ENCODE measurements at places on chromosomes 2 and 18. TPM values are rescaled to one million over a fixed set of nuclear protein-coding genes. Genes with fewer than 3 reads are reported as not detected.

GAL3ST2 gene
- total RNA-seq, result 0.43 TPM

DNA sequence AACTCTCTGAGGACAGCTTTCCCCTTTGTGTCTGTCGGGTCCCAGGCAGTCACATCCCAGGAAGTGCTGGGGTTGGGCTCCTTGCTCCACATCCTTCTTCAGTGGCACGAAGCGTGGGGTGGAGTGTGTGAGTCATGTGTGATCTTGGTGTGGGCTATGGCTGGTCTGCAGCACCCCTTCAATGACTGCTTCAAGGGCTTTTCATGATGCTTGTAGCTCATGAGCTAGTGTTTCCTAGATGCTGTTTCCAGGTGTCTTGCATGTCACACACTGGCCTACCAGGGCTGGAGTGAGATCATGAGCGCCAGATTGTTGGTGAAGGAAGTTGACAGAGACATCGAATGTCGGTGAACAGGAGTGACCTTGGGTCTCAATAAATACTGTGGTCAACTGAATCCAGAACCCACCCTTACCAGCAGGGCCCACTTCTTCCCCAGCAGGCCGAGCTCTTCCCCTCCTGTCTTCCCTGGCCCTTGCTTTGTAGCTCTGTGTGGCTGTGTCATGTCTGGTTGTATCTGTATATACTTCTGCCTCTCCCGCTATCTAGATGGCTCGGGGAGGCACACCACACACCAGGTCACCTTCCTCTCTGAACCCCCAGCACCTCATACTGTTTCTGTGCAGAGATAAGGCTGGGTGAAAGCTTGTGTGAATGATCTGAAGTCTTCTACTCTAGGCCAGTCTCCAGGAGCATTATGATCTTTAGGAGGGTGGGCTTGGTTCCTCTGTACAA is 3.8 kb downstream of the C2orf92 start:
- DNase-seq, result no peak

GRCh38 chr2:11444737-11445136 is 21.2 kb downstream of the E2F6 start:
- no peak for DNase-seq

GRCh38 chr2:95274291-95275150 is at the start of gene PROM2:
Gene PROM2, plus strand, starts transcription at chr2:95274449. Its CDS starts 137 bp downstream, at chr2:95274586.
- no peak for DNase-seq

- DNase-seq, result peak; percentile 5
Observed at GRCh38 chr2:233217892-233218377, 33.5 kb upstream of the ATG16L1 start.

GRCh38 chr2:159797225-159797542 is 824 bp downstream of the CD302 start:
- no peak for DNase-seq

- DNase-seq, result no peak
Observed at GRCh38 chr18:29373000-29373399, 1196.1 kb upstream of the CDH2 start.

DNA sequence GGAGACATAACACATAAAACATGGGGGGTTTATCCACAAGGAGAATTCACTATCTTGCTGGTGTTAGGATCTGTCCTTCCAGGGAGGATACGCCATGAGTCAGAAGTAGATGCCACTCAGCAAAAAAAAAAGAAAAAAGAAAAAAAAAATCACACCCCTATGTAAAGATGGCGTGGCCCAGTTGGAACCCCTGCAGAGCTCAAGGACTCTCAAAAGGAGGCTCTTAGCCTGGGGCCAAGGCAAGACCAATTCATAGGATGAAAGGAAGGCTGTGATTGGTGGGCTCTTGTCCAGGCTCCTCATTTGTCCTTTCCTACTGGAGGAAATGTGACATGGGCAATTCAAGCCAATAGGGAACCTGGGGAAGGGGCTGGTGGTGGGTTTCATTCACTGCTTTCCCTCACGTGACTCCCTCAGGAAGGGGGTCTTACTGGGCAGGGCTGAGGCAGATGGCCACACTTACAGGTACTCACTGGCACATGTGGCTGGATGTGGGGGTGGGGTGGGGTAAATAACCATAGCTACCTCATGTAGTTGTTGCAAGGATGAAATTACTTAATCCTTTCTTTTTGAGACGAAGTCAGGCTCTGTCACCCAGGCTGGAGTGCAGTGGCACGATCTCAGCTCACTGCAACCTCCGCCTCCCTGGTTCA is 38.7 kb upstream of the HAAO start:
- no peak for DNase-seq

TLK1 gene
- total RNA-seq, result 17.3 TPM

DNA sequence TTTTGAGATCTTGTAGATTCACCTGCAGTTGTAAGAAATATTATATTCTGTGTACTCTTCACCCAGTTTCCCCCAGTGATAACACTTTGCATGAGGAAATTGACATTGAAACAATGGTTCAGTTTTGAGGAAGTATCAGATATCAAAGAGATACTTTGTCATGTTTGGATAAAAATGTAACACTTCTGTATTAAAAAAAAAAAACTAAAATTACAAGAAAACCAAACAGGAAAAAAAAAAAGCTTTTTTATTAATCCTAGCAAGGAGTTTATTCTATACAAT is 204.0 kb downstream of the ARL4C start:
- no peak for DNase-seq

DNA sequence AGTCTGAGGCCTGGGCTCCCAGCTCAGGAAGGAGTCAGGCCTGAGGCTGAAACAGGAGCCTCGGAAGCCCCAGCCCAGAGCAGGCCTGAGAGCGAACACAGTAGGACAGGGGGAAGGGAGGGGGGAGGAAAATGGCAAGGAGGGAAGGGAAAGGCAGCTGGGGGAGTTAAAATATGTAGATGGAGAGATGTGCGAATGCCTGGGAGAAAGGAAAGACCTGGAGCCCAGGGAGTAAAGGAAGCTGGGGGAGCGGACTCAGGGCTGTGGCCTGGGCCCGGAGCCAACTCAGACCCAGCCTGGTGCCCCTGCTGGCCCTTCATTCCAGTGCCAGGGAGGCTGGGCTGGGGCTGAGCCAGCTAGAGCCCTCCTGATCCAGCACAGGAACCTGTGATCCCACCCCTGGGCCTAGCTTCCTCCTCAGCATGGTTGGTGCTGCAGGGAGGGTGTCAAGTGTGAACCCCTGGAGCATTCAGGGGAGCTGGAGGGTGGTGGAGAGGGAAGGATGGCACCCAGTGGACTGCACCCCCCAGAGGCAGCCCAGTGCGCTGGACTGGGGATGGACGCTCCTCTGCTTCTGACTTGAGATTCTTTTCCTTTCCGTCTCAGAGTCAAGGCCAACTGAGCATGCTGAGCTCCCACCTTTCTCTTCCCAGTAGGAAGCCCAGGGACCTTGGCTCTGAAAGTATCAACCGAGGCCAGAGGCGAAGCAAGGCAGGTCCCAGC is 46.3 kb downstream of the EMX1 start:
- DNase-seq, result no peak

- DNase-seq, result peak; percentile 64
Observed at GRCh38 chr2:130374587-130375290, 18.9 kb downstream of the PTPN18 start.

FBXO36 gene
- 3.9 TPM for total RNA-seq

RPRM gene
- total RNA-seq, result not detected

C18orf54 gene
- 6.0 TPM for total RNA-seq

DNA sequence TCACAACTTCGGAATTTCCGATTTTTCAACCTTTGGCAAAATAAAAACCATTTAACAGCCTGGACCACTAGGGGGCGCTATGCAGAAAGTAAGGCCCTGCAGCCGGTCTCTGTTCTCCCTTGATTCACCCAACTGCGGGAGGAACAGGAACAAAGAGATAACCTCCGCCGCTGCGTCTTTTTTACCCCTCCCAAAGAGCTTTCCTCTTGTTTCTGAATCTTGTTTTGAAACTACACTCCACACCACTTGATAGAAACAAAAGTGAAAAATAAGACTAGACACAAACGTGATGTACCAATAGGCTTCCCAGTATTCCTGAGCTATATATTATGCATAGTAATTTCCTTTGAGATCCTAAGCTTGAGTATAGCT is 231.2 kb downstream of the MYO3B start:
- DNase-seq, result peak; percentile 75

- peak; percentile 83 for DNase-seq
Observed at GRCh38 chr18:22170421-22171257, 1.2 kb downstream of the GATA6 start.

DNA sequence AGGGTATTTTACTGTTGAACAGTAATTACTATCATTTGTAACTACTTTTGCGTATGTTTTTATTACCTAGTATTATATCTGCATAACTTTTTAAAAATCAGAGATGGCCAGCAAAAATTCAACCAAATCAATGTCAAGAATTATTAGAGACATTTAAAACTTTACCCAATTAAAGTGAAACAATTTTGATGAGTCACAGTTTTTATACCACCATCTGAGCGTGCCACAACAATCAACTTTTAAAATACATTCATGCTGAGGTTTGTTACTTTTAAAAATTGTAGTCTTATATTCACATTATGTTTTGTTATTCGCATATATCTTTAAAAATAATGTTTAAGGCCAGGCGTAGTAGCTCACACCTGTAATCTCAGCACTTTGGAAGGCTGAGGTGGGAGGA is 114.9 kb downstream of the RTN4 start:
- DNase-seq, result no peak

Data from fibroblast of villous mesenchyme (primary cell).